ENCODE measurements at places on chromosomes 5 and 9.

DNA sequence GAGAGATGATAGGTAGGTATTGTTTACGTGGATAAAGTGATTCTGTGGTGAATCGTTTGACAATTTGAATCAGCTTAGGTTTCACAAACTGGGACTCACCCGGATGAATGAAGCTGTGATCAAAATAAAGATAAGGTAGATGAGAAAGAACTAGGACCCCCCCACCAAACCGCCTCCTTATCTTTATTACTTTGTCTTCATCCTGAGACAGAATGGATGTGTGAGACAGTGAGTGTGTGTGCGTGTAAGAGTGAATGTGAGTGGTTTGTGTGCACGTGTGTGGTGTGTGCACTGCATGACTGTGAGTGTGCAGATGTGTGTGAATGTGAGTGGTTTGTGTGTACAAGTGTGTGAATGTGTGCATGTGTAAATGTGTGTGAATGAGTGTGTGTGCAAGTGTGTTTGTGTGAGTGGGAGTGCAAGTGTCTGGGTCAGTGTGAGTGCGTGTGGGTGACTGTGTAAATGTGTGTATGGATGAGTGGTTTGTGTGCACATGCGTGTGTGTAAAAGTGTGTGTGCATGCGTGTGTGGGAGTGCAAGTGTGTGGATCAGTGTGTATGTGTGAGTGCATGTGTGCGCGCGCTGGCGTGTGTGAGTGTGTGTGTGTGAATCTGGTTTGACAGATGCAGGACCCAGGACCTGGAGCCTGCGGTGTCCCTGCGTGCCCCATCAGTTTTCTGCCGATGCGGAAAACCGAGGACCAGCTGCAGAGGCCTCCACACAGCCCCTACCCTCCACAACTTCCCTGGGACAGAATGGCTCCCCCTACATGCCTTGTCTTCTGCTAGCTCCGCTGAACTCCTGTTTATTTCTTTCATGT is 11.4 kb upstream of the ENG start:
- DNase-seq = no peak

- peak; percentile 22 for DNase-seq
Observed at GRCh38 chr5:173802670-173803165, 85.4 kb upstream of the CPEB4 start.

DNA sequence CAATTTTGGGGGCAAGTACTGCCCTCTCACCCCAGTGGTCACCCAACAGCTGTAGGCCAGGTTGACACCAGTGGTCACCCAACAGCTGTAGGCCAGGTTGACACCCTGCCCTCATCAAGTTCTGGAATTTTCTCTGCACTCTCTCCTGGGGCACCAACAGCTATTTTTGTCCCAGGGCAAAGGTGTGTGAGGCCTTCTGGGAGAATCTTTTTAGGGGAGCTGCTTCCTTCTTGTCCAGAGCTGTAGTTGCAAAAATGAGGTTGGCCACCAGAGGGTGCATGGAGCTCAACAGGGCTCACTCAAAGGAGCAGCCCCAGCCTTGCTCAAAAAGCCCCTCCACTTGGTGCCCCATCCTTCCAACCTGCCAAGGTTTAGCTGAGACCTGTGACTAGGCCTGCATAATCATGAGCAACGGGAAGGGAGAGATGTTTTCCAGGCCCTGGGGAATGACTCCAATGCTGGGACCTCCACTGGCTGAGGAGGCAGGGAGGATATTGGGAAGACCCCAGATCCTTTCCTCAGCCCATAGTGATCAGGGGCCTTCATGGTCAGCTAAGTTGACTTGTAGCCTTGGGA is 10.6 kb upstream of the P4HA2 start:
- DNase-seq = peak; percentile 91

GRCh38 chr5:173857234-173857633 is 30.9 kb upstream of the CPEB4 start:
- DNase-seq = no peak

DNA sequence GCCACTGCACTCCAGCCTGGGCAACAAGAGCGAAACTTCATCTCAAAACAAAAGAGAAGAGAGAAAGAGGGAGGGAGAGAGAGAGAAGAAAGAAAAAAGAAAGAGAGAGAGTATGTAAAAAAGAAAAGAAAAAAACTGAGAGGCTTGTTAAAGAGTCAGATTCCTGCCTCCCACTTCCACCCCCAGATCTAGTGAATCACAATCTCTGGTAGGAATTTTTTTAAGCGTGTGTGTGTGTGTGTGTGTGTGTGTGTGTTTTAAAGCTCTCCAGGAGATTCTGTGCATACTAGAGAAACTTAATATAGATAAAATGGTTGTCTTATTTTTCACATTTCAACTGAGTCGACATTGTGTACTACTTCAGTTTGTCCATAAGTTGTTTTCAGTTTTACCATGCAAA is 32.0 kb downstream of the SAR1B start:
- no peak for DNase-seq

GRCh38 chr9:95189251-95190098 is 128.0 kb downstream of the FANCC start:
- DNase-seq = no peak

DNA sequence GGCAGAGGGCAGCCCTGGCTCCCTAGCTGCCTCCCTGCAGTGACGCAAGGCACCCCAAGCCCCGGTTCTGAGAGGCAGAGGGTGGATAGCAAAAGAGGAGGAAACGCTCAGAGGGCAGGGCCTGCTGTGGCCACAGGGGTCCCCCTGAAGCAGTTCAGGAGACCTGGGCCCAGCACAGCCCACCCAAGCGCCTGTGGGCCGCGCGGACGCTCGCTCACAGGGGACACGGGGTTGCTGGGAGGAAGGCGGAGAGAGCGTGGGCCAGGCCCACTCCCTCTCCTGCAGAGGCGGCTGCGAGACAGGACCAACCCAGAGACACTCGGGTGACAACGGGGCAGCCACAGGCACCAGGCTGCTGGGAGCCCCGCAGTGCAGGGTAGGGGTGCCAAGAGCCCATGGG is 7.9 kb upstream of the TMEM210 start:
- no peak for DNase-seq

GRCh38 chr5:90144625-90145327 is 264.8 kb downstream of the CETN3 start:
- DNase-seq = no peak

GRCh38 chr9:93297659-93298497 is 113.9 kb downstream of the WNK2 start:
- no peak for DNase-seq

- DNase-seq = no peak
Observed at GRCh38 chr5:170632985-170633234, 129.1 kb downstream of the KCNIP1 start.

DNA sequence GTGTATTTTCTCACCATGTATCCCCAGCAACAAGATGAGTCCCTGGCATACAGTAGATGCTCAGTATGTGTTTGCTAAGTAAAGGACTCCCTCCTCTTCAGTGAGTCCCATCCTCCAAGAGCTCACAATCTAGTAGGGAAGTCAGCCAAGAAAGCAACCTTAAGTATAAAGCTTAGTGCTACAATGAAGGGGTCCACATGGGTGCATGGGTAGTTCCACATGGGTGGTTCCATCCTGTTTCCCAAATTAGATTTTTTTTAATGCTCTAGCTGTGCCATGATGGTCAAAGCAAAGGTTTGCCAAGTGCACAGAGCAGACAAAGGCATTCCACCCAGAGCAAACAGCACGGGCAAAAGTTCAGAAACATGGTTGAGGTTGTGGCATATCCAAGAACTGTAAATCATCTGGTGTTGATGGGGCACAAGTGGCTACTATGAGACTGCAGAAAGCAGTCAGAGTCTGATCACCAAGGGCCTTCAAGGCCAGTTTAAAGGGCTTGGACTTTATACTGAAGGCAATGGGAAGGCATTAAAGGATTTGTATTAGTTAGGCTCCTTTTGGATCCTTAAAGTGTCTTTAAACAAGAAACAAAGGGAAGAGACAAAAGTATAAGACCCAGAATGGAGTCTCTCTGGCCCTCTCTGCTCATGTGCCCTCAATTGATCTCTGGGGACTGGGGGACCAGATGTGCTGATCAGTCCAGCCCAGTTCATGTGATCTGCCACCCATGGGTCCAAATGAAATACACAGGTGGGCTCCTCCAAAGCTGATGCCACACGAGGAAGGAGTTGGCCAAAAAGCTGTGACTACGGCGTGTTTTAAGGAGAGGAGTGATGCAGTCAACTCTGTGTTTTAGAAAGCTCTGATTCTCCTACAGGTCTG is 9.0 kb upstream of the CPLX2 start:
- DNase-seq = no peak

GRCh38 chr5:1535646-1536045 is 11.9 kb upstream of the LPCAT1 start:
- DNase-seq = no peak

DNA sequence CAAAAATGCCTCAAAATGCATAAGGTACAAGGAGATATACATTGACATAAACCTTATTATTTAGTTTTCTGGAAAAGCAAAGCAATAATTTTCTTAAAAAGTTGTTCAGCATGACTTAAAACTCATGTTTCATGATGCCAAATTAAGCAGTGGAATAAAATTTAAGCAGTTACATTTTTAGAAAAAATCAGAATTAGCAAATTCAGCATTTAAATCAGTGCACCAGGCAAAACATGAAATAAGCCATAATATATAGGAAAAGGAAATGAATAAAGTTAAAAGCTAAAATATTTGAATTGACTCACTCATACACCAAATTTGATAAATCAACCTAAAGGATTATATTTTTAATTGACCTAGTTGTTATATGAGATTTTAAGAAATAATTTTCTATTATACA is 795.1 kb upstream of the CDH6 start:
- no peak for DNase-seq

DNA sequence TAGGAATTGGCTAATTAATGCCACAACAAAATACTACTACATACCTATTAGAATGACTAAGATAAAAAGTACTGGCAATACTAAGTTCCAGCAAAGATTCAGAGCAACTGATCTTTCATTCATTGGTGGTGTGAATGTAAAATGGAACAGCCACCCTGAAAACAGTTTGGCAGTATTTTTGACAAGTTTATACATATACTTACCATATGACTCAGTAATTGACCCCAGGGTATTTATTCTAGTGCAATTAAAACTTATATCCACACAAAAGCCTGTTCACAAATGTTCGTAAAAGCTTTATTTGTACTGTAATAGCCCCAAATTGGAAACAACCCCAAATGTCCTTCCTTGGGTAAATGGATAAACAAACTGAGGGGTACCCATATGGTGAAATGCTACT is 270.8 kb upstream of the ACTBL2 start:
- no peak for DNase-seq

DNA sequence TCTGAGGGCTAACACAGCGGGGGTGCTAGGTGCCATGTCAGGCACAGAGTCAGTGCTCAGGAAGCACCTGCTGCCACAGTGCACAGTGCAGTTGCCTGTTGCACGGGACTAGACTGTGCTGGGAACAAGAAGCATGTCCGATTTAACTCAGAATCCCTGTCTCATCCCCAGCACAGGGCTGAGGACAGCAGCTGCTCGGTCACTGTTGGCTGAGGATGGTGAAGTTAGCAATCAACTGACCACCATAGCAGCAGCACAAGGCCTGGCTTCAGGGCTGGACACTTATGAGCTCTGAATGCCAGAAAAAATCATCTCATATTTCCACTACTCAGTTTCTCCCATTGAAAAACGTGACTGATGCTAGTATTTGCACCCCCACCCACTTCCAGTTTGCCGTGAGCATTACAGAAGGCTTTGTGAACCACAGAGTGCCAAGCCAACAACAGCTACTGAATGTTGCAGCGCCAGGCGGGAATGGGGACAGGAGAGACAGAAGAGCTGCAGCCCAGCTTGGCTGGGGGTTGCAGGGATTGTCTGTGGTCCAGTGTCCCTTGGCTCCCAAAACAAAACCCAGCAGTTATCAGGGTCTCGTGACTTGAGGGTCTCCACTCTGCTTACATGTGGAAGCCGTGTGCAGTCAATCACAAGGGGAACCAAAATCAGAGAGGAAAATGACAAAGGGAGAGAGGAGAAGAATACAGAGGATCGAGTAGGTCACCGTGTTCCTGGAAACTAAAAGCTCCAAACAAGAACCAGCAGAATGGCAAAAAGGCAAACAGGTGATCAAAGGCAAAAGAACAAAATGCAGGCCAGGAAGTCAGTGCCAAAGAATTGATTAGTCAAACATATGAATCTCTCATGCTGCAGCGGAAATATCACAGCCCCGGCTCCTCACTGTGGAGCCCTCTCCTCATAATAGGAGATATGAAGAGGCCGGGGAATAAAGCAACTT is 155.6 kb downstream of the CRB2 start:
- no peak for DNase-seq

- DNase-seq = no peak
Observed at GRCh38 chr9:109801484-109801883, 21.5 kb downstream of the PALM2AKAP2 start.

- DNase-seq = no peak
Observed at GRCh38 chr5:1051366-1051720, 42.7 kb downstream of the NKD2 start.

- no peak for DNase-seq
Observed at GRCh38 chr9:127878001-127878651, 651 bp upstream of the AK1 start.

DNA sequence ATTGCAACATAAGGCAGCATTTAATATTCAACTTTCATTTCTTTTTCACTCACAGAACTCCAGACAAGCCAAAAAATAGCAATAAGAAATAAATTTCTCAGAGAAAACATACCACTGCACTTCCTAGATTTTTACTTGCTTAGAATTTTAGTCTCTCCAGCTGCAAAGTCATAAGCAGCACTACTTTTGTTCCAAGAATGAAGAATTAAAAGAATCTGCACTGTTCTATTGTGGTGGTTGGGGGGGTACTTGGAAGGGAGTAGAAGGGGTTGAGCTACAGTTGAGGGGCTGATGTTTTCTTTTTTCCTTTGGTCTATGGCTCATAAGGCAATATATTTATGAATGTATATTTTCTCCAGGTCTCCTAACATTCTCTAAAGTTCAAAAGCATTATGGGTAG is 144.5 kb downstream of the KIAA0825 start:
- DNase-seq = no peak

- no peak for DNase-seq
Observed at GRCh38 chr5:149172261-149172660, 31.0 kb downstream of the ABLIM3 start.

- peak; percentile 30 for DNase-seq
Observed at GRCh38 chr5:76401801-76402250, 1.3 kb upstream of the IQGAP2 start.

- DNase-seq = no peak
Observed at GRCh38 chr5:180847026-180847425, 14.1 kb downstream of the ZFP62 start.
